ENCODE measurements at places on chromosomes 13 and 19.

- no peak for DNase-seq
Observed at GRCh38 chr13:111938741-111939665, 127.9 kb upstream of the SOX1 start.

DNA sequence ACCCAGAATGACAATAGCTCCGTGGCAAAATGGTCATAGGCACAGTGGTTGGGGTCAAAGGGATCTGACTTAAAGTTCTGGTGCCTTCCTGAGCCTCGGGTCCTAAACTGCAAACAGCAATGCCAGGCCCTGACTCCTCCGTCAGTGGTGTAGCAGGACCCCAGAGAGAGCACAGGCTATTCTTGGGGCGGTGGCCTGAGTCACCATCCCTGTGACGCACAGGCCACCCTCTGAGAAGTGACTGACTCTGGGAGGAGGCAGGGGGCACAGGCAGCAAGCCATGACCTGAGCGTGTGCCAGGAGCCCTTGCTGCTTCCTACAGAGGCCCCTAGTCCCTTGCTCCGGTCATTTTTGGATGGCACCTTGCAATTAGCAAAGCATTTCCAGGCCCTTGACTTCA is 18.7 kb downstream of the PLVAP start:
- no peak for DNase-seq

DNA sequence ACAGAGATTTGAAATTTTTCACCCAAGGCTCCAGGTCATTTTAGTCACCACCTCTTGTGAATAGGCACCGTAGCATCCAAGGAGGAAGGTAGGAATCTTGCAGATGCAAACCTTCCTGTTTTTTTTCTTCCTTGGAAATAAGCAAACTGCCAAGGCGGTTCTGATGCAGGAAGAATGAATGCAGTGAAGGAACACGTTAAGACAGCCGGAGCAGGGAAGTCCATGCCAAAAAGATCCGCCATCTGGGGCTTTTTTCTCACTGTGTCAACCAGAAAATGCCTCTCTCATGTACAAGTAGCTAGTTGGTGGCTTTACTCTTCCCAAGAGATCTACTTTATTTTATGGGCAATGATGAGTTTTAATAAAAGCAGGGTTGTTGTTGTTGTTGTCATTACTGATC is 142.4 kb downstream of the ZIC5 start:
- no peak for DNase-seq

- DNase-seq: no peak
Observed at GRCh38 chr19:35822579-35822978, 9.9 kb upstream of the PRODH2 start.

GRCh38 chr13:58043971-58044370 is 412.4 kb downstream of the PCDH17 start:
- DNase-seq: no peak

DNA sequence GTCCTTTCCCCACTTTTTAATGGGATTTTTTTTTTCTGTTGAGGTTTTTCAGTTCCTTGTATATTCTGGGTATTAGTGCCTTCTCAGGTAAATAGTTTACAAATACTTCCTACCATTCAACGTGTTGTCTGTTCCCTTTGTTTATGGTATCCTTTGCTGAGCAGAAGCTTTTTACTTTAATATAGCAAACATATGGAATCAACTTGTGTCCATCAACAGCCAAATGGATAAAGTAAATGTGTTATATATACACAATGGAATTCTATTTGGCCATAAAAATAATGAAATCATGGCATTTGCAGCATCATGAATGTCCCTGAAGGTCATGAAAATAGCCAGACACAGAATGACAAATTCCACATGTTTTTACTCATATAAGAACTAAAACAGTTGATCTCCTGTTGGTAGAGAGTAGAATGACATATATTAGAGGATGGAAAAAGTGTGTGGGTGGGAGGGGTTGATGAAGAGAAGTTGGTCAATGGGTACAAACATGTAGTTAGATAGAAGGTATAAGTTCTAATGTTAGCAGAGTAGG is 500.8 kb downstream of the SLITRK6 start:
- DNase-seq: no peak

DNA sequence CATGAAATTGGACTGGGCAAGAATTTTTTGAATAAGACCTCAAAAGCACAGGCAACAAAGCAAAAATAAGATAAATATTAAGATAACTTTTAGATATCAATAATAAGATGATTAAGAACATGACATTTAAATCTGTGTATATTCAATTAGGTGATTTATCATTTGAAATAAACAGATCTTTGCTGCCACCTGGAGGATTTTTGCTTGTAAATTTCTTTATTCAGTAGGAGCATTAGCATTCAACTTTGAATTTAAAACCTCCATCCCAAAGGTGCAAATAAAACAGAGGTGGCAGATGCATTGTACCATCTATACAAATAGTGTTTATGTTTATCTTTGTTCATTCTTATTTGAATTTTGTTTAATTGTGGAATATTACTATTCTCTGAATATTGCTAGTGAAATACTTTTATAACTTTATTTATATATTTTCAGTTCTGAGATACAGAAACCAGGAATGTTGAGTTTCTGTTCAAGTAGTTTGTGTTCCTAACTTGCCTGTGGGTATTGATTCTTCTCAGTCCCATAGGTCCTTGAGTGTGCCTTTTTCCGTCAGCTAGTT is 20.9 kb downstream of the COG6 start:
- no peak for DNase-seq

DNA sequence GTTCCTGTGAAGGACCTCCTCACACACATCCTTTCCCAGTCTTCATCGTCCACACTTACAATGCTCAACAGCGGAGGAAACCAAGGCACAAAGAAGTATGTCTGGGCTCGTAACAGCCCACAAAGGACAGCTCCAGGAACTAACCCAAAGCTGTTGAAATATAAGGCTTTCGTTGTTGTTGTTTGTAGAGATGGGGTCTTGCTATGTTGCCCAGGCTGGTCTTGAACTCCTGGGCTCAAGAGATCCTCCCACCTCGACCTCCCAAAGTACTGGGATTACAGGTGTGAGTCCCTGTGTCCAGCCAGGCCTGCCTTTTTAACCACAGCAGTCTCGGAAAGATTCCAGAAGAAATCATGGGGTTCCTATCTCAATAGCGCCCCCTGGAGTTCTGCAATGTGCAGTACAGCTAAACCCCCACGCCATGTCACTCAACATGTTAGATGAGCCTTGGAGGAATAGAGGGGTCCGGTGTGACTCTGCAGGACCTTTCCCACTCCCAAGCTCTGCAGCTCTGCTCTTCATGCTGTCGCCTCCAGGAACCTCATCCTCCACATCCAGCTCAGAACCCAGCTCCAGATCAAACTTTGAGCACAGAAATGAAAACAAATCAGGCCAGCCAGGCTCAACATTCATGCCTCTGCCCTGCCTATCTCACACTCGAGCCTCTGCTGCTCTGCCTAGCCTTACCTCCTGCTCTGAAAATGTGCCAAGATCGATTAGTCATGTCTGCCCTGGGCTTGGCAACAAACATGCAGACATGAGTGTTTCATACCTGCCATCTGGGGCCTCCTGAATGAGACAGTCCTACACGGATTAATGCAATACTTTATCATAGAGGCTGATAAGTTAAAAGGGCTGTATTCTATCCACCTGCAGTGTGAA is 7.5 kb downstream of the PLA2G4C start:
- DNase-seq: no peak

DNA sequence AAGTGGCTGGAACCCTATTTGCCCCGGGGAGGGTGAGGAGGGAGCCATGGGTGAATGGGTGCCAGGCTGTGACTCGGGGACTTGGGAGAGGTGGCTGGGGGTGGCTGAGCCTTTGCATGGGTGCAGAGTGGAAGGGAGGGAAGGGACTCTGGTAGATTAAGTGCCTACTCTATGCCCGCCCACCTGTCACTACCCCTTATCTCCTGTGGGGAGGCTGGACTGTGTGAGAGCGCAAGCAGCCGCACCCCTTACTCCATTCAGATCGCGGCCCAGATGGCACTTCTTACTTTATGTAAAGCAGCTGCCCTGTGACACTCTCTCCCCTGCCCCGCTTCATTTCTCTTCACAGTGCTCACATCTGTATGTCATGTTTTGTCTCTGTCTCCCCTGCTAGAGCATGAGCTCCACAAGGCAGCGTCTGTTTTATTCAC is 2.9 kb downstream of the KASH5 start:
- DNase-seq: no peak

GRCh38 chr13:97141097-97141496 is 81.0 kb upstream of the MBNL2 start:
- DNase-seq: no peak

DNA sequence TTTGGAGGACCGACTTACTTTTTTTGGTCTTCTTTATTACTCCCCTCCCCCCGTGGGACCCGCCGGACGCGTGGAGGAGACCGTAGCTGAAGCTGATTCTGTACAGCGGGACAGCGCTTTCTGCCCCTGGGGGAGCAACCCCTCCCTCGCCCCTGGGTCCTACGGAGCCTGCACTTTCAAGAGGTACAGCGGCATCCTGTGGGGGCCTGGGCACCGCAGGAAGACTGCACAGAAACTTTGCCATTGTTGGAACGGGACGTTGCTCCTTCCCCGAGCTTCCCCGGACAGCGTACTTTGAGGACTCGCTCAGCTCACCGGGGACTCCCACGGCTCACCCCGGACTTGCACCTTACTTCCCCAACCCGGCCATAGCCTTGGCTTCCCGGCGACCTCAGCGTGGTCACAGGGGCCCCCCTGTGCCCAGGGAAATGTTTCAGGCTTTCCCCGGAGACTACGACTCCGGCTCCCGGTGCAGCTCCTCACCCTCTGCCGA is 409 bp downstream of the FOSB start:
- no peak for DNase-seq

GRCh38 chr19:10797078-10797477 is 38.9 kb downstream of the TMED1 start:
- no peak for DNase-seq

DNA sequence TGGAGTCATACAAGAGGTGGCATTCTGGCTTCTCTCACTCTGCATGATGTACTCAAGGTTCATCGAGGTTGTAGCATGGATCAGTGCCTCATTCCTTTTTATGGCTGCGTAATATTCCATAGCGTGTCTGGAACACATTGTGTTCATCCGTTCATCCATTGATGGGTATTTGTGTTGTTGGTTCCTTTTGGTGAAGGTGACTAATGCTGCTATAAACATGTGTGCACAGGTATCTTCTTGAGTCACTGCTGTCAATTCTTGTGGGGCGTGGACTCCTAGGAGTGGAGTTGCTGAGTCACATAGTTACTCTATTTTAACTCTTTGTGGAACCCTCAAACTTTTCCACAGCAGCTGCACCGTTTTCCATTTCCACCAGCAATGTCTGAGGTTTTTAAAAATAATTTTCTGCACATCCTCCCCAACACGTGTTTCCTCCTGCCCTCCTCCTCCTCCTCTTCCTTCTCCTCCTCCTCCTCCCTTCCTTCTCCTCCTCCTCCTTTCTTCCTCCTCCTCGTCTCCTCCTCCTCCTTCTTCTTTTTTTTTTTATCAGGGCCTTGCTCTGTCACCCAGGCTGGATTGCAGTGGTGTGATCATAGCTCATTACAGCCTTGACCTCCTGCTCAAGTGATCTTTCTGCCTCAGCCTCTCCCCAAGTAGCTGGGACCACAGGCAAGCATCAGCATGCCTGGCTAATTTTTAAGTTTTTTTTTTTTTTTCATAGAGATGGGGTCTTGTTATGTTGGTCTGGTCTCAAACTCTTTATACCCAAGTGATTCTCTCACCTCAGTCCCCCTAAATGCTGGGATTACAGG is 2.0 kb upstream of the TMEM221 start:
- DNase-seq: no peak

DNA sequence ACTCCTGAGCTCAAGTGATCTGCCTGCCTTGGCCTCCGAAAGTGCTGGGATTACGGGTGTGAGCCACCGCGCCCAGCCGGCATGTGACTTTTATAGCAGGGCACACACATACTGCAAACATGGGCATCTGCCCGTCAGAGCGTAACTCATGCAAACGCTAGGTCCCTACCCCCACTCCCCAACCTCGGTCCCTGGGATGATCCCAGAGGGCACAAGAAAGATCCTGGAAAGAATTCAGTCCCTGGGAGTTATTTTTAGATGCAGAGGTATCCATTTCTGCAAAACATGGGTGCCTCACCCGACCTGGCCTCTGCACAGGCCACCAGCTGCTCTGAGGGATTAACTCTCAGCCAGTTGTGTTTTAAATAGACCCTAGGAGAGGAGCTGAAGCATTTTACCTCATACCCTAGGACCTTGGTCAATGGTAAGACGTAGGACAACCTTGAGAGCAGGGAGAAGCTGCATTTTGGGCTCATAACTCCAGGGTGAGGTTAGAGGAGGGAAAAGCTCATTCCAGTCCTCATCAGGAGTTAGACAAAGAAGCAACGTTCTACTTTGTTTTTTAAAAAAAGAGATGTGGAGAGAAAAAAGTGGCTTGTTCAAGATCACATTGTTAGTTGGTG is 10.8 kb downstream of the TMEM38A start:
- no peak for DNase-seq

DNA sequence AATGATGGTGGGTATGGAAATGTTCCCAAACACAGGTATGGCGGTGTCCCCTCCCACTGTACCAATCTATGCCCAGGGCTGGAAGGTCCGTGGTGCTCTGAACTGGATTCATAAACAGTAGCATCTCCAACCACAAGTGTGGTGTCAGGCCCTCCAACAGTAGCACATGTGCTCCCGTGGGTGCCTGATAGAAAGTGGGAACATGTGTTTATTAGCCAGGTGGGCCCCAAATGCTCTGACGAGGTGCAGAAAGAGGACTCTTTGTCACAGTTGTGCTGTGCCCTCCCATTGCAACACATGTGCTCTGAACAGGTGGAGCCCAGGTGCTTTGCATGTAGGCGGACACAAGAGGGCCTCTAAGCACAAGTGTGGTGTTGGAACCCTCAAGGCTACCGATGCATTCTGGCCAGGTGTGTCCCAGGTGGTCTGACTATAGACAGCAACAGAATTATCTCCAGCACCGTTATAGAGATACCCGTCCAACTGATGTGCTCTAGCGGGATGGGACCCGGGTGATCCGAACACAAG is 75.4 kb upstream of the ZNF30 start:
- DNase-seq: no peak

GRCh38 chr13:101398191-101398590 is 18.1 kb downstream of the NALCN start:
- DNase-seq: no peak

DNA sequence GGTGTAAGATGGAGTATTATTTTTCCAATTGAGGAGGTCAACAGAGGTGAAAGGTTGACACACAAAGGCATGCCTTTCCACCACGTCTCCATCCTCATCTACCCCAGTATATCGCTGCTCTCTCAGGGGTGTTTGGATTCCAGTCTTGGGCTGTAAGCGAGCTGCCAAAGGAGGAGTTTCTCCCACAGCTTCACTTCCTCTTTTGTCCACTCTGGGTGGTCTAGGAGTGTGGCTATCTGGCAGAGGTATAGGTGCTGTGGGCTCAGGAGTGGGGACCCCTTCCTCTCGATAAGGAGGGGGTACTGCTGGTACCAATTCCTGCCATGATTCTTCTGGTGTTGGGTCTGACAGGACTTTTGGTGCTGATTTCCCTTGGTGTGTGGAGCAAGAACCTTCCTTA is 39.4 kb downstream of the ZNF846 start:
- no peak for DNase-seq

Data from GM12892 (cell line).